ENCODE measurements at places on chromosomes 3 and 15.
A peak's percentile ranks its signal among the peaks of the same experiment; 100 is the strongest.

DNA sequence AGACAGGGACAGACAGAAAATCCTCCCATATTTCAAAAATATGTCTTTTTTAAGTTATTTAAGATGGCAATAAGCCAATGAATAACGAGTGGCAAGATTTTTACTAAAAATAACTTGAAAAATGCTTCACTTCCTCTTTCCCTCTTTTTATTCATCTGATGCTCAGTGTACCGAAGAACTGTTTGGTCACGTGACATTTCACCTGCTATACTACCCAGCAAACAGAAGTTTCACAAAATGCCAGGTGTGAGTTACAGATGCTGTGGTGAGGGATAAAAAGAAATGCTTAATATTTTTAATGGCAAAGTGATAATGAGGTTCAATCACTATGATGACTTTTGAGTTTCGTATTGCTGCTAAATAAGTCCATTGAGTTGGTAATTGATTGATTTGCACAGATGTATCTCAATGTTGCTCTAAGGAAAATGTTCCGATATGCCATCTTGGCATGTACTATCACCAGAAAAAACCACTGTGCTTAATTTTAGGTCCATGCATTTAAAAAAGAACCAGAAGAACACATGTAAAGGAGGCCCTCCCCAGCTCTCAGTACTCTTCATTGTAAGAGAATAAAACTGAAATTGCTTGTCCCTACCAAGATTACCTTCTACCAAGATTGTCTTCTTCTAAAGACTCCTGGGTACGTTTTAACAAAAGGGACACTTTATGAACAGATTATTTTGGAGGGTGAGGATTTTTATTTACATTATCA, 26.0 kb upstream of the SEC62 start:
- DNase-seq, result no peak

DNA sequence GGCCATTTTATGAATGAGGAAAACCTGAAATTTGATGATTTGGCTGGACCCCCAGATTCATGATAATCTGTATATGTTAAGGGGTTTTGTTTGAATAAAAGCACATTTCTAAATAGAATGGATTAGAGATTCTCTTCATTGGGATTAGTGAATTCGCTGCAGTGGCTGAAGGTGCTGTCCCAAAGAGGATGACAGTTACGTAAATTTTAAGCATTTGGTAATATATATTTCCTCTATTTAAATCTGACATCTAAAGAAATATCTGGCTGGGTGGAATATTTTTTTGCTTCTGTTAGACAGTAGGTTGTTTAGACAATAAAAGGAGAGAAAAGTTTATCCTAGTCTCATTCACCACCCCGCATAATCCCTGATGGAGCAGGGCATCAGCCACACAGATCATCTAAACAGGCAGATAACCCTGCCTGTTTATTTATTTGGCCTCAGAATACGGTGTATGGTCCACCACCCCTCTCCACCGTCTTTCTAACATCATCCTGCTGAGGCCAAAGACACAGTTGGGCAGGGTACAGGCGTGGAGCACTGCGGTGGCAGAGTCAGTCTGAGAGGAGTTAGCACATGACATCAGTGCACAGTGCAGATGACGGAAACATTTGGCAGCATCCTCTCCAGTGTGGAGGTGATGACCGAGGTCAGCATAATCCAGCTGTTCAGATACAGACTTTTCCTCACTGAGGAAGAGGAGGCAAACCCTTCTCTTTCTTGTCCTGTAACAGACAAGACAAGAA, 20.4 kb upstream of the NFKBIZ start:
- peak; percentile 28 for DNase-seq

DNA sequence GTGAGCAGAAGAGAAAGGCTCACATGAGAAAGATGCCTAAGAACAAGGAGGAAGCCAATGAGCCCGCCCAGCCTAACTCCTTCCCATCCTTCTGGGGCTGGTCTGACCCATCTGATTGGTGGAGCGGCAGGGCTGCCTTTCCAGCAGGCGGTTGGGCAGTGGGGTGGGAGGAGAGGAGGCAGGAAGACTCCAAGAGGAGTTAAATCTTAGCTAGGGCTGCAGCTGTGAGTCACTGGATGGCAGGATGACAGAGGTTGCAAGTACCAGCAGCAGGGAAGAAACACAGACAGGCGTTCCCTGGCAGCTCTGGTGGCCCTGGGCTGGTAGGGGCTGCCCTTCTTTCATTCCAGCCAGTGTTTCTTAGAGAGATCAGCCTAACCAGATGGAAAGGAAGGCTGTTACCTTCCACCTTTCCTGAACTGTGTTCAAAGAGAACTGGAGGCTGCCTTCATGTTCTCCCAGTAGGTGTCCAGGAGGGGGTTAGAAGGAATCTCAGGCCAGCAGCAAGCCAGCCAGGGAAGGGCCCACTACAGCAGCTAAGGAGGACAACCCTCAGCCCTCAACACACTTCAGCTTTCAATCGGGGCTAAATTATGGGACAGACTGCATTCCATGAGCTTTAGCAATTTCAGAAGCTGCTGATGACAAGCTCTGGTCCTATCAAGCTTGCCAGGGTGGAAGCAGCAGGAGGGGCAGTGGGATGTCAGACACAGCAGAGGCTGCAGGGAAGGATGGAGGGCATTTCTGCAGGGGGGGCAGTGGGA, 50.3 kb downstream of the CHSY1 start:
- DNase-seq, result no peak

DNA sequence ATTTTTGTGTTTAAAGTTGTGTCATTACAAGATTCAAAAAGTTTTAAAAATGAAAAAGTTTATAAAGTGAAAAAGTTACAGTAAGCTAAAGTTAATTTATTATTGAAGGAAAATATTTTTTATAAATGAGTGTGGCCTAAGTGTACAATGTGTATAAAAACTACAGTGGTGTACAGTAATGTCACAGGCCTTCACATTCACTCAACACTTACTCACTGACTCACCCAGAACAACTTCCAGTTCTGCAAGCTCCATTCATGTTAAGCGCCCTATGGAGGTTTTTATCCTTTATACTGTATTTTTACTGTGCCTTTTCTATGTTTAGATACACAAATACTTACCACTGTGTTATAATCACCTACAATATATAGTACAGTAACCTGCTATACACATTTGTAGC, 76.3 kb downstream of the DTWD1 start:
- no peak for DNase-seq

- no peak for DNase-seq
Observed at GRCh38 chr3:184734903-184735701, 23.2 kb upstream of the MAGEF1 start.

- no peak for DNase-seq
Observed at GRCh38 chr3:104787306-104787705, 579.4 kb upstream of the ALCAM start.

DNA sequence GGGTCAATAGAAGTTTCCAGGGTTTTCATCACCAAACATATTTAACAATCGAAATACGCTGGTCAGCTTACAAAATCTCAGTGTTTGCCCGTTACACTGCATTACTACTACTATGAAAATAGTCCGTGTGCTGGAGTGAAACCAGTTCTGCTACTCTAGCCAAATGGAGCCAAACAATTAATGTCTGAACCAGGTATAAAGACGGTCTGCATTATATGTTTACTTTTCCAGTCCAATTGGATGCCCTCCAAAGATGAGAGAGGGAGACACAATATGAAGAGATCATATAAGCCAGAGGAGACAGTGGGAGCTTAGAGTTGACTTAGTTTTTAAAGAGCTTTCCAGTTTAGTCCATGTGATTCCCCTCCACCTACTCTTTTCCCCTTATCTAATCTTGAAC, 6.3 kb upstream of the DUT start:
- no peak for DNase-seq

DNA sequence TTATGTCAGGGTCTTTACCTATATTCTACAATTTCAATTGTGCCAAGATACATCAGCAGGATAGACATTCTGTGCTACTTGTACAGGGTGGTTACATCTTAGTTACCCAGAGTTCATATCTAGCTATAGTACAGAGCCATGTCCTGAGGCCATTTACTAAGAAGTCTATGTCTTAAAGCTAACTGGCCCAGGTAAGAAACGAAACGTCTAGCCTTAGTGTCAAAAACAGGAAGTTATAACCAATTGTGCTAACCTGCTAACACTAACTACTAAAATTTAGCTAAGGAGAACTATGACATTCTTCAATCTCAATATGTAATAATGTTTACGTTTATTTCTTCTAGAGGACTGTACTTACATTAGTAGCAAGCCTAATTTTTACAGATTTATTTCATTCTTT, 717.2 kb upstream of the UBE2E2 start:
- no peak for DNase-seq

DNA sequence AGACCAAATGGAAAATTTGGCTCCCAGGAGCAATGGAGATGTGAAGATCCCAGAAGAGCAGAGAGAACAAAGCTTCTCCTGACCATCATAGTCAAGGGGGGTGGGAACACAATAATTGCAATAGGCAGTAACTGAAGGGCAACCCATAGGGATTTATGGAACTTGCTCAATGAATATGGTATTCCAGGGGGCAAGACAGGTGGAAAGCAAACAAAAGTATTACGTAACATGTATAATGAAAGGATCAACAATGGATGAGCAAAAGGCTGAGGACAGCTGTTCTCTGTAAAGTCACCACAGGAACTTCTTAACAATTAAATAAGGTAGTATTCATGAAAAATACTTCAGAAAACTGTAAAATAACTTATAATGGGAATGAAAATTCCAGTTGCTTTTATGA, 226.1 kb downstream of the PCCB start:
- DNase-seq, result no peak

DNA sequence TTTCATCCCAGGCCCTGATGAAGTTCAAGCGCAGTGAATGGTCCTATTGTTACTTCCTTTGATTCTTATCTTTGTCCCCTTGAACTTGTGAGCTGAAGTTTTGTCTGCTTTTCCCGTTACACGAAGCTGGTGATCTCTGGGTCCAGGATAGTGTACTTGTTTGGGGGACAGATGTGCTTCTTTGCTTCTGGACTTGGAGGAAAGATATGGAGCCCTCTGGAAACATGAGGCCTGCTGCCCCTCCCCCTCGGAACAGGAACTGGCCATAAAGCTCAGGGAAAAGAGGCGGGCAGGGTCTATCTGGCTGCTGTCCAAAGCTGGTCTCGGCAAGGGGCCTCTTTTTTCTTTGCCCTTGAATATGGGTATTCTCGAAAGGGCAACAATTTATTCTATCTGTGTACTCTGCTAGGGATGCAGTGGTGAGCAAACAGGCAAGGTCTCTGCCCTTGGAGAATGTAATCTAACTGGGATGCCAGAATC, 47.6 kb downstream of the IDH2 start:
- no peak for DNase-seq

DNA sequence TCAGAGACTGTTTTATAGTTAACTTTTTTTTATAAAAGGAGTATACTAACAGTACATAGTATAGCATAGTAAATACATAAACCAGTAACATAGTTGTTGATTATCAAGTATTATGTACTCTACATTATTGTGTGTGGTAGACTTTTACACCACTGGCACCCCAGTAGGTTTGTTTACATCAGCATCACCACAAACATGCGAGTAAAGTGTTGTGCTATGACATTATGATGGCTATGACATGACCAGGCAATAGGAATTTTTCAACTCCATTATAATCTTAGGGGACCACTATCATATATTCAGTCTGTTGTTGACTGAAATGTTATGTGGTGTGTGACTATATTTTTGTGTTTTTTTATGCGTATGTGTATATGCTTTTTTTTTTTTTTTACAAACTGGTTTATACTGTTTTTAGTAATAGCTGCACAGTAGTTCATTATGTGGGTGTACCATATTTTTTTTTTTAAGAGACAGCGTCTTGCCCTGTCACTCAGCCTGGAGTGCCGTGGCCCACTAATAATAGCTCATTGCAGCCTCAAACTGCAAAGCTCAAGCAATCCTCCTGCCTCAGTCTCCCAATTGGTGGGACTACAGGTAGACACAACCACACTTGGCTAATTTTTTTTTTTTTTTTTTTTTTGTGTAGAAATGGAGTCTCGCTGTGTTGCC, 1.9 kb downstream of the CAPN7 start:
- no peak for DNase-seq

DNA sequence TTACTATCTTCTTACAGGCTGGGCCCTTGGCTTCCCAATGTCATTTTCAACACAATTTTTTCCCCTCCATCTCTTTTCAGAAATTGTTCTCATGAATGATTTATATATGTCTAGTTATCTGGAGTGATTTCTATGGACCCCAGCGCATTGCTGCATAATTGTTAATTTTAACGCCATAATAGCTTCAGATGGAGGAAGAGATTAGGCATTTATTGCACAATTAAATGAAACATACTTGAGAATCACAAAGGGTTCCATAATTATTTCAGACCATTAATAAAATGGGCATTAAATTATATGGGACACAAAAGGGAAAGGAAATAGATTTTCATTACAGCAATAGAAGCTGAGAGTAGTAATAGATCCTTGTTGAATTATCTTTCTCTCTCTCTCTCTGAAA, 70.3 kb upstream of the SOX14 start:
- no peak for DNase-seq

- DNase-seq, result no peak
Observed at GRCh38 chr3:70774641-70775040, 462.2 kb upstream of the MDFIC2 start.

- DNase-seq, result no peak
Observed at GRCh38 chr3:8869613-8870012, 93.7 kb downstream of the RAD18 start.

DNA sequence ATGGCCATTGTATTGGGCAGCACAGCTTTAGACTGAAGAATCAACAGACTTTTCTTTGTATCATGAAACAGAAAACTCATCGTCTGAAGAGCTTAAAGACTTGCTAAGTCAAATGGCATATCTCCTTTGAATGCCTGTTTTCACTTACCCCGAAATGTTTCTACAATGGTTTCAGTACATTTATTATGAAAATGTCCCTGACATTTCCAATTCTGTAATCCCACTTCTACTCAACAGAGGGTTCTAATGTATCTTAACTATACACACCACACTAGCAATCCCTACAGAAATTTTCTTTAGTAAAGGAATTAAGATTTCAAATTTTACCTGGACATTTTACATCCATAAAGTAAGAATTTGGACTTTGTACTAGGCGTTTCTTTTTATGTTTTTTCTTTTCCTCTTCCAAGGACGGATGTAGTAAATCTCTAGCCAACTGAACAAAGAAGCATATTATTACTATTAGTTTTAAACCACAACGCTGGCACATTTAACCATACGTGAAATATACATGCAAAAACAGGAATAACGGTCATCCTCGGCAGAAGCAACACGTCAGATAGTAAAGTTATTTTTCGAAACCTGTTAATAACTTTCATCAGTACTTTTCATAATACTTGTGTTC, 1.1 kb downstream of the RPS27L start:
- no peak for DNase-seq

GRCh38 chr15:62219799-62220198, 54.7 kb upstream of the C2CD4B start:
- no peak for DNase-seq

GRCh38 chr3:165056510-165056909, 21.8 kb downstream of the SI start:
- no peak for DNase-seq

GRCh38 chr3:14676881-14677280, 1.9 kb downstream of the C3orf20 start:
- DNase-seq, result no peak

GRCh38 chr15:74833376-74834107, 7.1 kb downstream of the CPLX3 start:
- DNase-seq, result no peak
